ENCODE measurements at places on chromosomes 7 and 10.

DNA sequence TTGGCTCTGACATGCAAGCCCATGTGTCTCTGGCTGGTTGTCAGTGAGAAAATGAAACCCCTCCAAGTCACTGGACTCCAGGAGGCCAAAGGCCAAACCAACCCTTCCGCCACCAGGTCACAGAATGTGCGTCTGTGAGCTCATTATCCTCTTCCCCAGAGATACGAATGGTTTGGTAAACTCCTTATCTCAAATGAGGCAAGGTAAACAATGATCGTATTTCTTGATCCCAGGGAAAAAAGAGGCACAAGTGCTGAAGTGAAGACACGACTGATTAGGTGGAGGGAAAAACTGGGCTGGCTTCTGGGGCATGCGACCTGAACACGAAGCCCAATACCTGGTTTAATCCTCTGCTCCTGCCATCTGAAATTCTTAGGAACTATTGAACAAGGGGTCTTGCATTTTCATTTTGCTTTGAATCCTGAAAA, 70.6 kb upstream of the ARID5B start:
- peaks cover 8% of the 10 kb centered on the region for H3K4me1 ChIP-seq
- H3K27me3 ChIP-seq = no peaks in the 10 kb centered on the region
- H3K4me3 ChIP-seq = no peak overlapping the region
- DNase-seq = no peak

- no peaks in the 10 kb centered on the region for H3K4me1 ChIP-seq
- H3K27me3 ChIP-seq = no peaks in the 10 kb centered on the region
- no peak overlapping the region for H3K4me3 ChIP-seq
- H3K27ac ChIP-seq = no peak overlapping the region
- no peaks in the 10 kb centered on the region for H3K36me3 ChIP-seq
- DNase-seq = no peak
Measured at GRCh38 chr7:114534953-114535352, 120.3 kb downstream of the FOXP2 start.

- H3K4me1 ChIP-seq = peaks cover 9% of the 10 kb centered on the region
- H3K27me3 ChIP-seq = no peaks in the 10 kb centered on the region
Measured at GRCh38 chr10:3363311-3364045, 190.9 kb upstream of the PITRM1 start.

GRCh38 chr10:120262857-120263547, 194.0 kb upstream of the PLPP4 start:
- H3K27me3 ChIP-seq = no peaks in the 10 kb centered on the region
- DNase-seq = no peak
- H3K36me3 ChIP-seq = no peaks in the 10 kb centered on the region
- no peak overlapping the region for H3K4me3 ChIP-seq

DNA sequence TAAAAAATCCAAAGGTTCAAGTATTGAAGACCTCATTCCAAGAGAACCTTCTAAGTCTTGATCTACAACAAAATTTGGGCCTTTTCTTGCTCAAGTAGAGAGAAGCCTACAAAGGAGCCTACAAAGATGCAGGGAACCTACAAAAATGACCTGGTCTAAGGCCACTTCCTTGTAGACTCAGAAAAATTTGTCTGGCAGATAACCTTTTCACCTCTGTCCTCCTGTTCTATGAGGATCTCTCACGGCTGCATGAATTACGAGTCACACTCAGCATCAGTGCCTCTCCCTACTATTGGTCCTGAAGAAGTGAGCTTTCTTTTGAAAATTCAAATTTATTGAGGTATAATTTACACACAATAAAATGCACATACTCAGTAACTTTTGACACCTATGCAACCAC, 29.3 kb downstream of the CCNJ start:
- no peaks in the 10 kb centered on the region for H3K36me3 ChIP-seq
- H3K4me3 ChIP-seq = no peak overlapping the region
- no peaks in the 10 kb centered on the region for H3K27me3 ChIP-seq
- peak; percentile 16 for DNase-seq

GRCh38 chr10:27241010-27241651, 534 bp upstream of the ACBD5 start:
- DNase-seq = no peak
- H3K27me3 ChIP-seq = no peaks in the 10 kb centered on the region
- no peaks in the 10 kb centered on the region for H3K36me3 ChIP-seq

DNA sequence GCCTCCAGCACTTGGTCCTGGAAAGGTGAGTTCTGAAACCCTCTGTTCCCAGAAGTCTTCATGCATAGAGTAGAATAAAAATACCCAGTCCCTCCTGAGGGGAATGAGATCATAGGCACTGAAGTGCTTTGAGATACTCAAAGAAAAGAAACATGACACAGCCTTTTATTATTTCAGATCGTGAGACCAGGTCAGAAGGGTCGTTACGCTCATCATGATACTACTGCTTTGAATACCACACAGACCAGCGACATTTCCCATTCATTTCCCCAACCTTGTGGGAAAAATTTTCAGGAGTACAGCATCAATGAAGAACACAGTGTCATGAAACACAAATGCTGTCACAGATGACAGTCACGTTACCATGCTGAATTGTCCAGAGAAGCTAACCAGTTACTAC, 15.0 kb downstream of the CLRN3 start:
- H3K27ac ChIP-seq = no peak overlapping the region
- DNase-seq = no peak
- H3K4me3 ChIP-seq = no peak overlapping the region
- no peaks in the 10 kb centered on the region for H3K27me3 ChIP-seq
- no peaks in the 10 kb centered on the region for H3K36me3 ChIP-seq

- peaks cover 31% of the 10 kb centered on the region for H3K36me3 ChIP-seq
- H3K27ac ChIP-seq = no peak overlapping the region
- no peak overlapping the region for H3K4me3 ChIP-seq
Measured at GRCh38 chr7:47438411-47439029, 143.4 kb downstream of the TNS3 start.

- H3K4me1 ChIP-seq = peaks cover 6% of the 10 kb centered on the region
- no peak for DNase-seq
- peaks cover 8% of the 10 kb centered on the region for H3K36me3 ChIP-seq
- no peak overlapping the region for H3K27ac ChIP-seq
- no peak overlapping the region for H3K4me3 ChIP-seq
Measured at GRCh38 chr10:101968286-101968939, 87.6 kb downstream of the ARMH3 start.

Measured in IMR-90 (cell line).